Articular chondrocyte of knee joint (primary cell): ENCODE measurements at places on chromosomes 13 and 19. TPM values are rescaled to one million over a fixed set of nuclear protein-coding genes. Genes with fewer than 3 reads are reported as not detected.

ZNF253 gene
- 5.5 and 8.4 TPM in 2 replicates for total RNA-seq

AP2A1 gene
- total RNA-seq, result 91.9 and 94.0 TPM in 2 replicates

SIGLEC10 gene
- total RNA-seq, result not detected in 2 replicates

LRRC25 gene
- 0.22 and 0.39 TPM in 2 replicates for total RNA-seq

ZNF491 gene
- total RNA-seq, result 5.6 and 7.5 TPM in 2 replicates

APOC4 gene
- not detected in 2 replicates for total RNA-seq

CEACAM8 gene
- not detected in 2 replicates for total RNA-seq

CEACAM7 gene
- not detected in 2 replicates for total RNA-seq

GIPC3 gene
- total RNA-seq, result not detected in 2 replicates

CRLF1 gene
- 49.8 and 60.5 TPM in 2 replicates for total RNA-seq

OR7D2 gene
- total RNA-seq, result not detected in 2 replicates

CACNG7 gene
- total RNA-seq, result not detected in 2 replicates

VSTM2B gene
- total RNA-seq, result not detected in 2 replicates

TEX29 gene
- not detected in 2 replicates for total RNA-seq
